ENCODE measurements at places on chromosomes 4 and X.

DNA sequence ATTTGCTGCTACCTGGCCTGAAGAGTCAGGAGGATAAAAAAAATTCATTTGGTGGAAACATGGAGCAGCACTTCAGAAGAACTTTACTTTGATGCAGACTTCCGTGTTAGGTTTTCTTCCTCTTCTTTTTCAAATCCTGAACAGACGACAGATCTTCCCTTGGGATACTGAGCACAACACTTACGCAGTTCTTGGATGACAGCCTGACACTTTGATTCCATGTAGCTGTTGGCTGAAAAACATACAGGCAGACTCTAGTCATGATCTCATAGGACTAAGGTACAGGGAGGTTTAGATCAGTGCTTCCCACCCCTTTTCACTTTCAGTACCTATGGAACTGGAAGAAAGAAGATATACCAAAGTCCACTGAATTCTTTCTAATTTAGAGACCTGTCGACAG is 9.2 kb downstream of the CMC4 start:
- DNase-seq = no peak

GRCh38 chr4:169397762-169398161 is 127.0 kb upstream of the SH3RF1 start:
- no peak for DNase-seq

DNA sequence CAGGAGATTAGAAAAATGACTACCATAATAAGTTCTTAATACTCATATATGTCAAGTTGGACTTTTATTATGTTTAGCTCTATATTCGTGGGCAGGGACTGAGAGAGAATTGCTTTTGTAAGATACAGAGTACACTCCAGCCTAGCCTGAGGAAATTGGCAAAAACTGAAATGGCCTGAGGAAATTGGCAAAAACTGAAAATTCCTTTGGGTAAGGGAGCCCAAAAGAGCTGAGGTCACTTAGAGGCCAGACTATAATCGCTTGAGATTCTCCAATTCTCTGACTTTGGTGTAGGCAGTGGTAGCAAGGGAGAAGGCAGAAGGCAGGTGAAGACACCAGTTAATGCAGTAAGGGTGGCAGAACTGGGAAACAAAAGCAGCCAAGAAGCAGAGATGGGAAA is 124.5 kb upstream of the HCCS start:
- DNase-seq = no peak

- DNase-seq = no peak
These were observed 174.5 kb downstream of the GPC3 start for GRCh38 chrX:133810925-133811324.
